ENCODE measurements at places on chromosomes 6 and 20.

- no peak for DNase-seq
These were observed 21.5 kb upstream of the MRGBP start for GRCh38 chr20:62774762-62775161.

DNA sequence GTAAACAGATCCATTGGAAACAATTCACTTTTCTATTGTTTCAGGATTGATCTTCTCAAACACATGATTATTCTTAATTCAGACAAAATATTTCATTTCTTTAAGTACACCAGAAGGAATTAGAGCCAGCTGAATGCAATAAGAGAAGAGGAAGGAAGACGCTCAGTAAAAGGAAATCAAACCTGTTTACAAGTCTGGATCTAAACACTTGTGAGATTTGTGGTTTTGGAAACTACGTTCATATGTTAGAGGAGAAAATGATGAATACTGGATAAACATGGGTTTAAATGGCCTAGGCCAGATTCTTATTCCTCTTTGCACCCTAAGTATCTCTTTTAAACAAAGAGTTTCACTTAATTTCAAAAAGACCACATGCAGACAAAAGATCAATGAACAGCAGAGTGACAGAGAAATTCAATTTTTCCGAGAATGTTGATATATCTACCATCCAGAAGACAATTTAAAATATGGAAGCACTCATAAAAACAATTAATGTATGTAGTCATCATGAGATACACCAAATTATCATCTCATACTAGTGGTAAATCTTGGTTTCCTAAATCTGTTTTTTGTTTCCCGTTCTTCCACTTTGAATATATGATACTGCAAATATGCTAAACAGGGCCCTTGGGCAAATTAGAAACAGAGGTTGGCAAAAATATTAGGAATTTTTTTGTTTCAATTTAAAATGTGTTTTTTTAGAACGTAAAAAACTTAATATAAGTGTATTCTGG, 703.5 kb upstream of the CITED2 start:
- no peak for DNase-seq

GRCh38 chr6:158808941-158809678, 10.1 kb downstream of the EZR start:
- DNase-seq, result no peak

DNA sequence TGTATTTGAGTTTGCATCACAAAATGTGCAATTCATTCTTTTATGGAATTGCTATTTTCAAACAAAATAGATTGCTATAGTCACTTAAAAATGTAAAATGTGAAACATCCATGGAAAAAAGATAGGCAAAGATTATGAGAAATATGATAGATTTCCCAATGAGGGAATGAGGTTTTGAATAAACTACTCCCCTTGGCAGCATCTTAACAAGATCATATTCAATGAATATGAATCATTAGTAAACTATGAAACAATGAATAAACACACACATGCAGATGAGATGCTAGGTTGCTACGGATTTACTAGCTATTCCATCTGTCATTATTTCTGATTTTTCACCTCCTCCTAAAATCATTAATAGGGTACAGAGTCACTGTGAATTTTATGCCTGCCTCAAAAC, 401.8 kb downstream of the PHF3 start:
- DNase-seq, result no peak

- DNase-seq, result no peak
These were observed 306.8 kb downstream of the LMBRD1 start for GRCh38 chr6:69489970-69490369.

DNA sequence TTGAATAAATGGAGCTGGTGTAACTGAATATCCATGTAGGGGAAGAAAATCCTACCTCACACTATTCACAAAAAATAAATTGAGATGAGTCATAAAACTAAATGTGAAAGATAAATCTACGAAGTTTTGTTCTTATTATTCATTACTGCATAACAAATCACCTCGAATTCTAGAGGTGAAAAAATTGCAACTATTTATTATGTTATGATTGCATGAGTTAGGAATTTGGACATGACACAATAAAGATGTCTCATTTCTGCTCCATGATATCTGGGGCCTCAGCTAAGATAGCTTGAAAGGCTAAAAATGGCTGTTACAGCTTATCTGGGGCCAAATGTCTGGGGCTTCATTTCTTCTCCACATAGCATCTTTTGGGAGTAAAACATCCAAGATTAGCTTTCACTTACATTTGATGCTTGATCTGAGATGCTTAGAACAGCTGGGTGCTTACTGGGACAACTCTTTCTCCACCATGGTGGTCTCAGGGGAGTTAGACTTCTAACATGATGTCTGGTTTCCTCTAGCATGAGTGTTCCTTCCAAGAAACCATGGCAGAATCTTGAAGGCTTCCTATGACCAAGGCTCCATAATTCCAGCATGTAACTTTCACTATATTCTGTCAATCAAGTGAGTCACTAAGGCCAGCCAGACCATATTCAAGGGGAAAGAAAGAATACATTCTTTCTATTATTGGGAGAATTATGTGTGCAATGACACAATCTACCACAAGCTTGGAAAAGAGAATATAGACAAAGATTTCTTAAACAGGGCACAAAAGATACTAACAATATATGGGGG, 30.1 kb downstream of the OR2B6 start:
- no peak for DNase-seq

DNA sequence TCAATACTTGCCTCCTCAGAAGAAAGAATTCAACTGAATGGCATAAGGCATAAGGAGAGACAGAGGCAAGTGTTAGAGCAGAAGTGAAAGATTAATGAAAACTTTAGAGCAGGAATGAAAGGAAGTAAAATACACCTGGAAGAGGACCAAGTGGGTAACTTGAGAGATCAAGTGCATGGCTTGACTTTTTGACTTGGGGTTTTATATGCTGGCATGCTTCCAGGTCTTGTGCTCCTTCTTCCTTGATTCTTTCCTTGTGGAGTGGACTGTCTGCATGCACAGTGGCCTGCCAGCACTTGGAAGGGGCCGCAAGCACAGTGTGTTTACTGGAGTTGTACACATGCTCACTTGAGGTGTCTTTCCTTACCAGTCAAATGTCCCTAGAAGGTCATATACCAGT, 222.1 kb upstream of the UFL1 start:
- DNase-seq, result no peak

- DNase-seq, result no peak
These were observed 2.4 kb downstream of the OSER1 start for GRCh38 chr20:44208165-44208564.

DNA sequence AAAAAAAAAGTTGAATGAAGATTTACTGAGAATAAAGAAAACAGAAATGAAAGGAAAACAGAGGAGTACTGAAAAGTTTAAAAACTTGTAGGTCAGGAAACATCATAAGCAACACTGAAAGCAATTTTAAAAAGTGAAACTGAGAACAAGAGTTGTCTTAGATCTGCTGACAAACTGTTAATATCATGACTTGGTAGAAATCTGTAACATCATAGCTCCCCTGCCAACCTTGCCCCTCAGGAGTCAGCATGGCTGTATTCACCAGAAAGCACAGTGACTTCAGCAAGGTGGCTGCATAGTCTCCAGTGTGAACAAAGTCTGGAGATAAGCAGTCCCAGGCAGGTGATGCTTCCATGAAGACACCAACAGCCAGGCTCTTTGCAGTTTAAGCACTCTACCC, 5.3 kb downstream of the NAA20 start:
- no peak for DNase-seq

GRCh38 chr6:158900663-158901312, 81.6 kb upstream of the EZR start:
- no peak for DNase-seq

GRCh38 chr6:135329851-135330803, 149.0 kb downstream of the MYB start:
- no peak for DNase-seq

DNA sequence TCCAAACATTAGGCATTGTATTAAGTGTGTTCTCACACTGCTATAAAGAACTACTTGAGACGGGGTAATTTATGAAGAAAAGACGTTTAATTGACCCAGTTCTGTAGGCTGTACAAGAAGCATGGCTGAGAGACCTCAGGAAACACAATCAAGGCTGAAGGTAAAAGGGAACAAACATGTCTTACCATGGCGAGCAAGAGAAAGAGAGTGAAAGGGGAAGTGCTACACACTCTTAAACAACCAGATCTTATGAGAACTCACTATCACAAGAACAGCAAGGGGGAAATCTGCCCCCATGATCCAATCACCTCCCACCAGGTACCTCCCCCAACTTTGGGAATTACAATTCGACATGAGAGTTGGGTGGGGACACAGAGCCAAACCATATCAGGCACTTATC, 86.6 kb upstream of the TOP1 start:
- no peak for DNase-seq

GRCh38 chr20:62423326-62423706, 4.0 kb downstream of the RBBP8NL start:
- no peak for DNase-seq

GRCh38 chr6:36657942-36658544, 20.5 kb upstream of the CDKN1A start:
- DNase-seq, result no peak

DNA sequence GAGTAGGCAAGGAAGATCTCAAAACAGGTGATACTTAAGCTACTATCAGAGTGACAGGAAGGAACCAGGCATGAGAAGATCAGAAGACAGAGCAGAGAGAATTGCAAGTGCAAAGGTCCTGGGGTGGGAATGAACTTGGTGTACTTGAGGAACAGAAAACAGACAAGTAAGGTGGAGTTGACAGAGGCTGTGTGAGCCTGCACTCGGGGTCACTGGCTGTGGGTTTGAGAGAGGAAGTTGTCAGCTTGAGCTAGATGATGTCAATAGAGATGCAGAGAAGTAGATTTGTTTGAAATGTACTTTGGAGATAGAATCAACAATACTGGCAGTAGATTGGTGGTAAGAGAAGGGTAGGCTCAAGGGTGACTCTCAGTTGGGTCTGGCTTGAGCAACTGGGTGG, 209.5 kb downstream of the CLIC5 start:
- DNase-seq, result no peak

GRCh38 chr6:53924277-53924676, 129.5 kb downstream of the LRRC1 start:
- DNase-seq, result no peak

GRCh38 chr6:65786815-65787214, 79.8 kb upstream of the EYS start:
- no peak for DNase-seq

DNA sequence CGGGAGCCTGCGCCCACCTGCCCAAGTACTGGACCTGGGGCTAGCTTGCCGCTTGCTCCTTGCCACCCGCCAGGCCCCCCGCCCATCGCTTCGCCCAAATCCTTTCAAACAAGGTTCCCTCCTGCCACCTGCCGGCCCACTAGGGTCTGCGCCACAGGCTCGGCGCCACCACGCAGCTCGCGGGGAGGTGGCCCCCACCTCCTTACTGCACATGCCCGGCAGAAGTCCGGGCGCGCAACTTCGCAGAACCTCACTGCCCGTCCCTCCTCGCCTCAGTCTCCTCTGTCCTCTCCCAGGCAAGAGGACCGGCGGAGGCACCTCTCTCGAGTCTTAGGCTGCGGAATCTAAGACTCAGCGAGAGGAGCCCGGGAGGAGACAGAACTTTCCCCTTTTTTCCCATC, 11.2 kb downstream of the GNAS-AS1 start:
- peak; percentile 33 for DNase-seq

DNA sequence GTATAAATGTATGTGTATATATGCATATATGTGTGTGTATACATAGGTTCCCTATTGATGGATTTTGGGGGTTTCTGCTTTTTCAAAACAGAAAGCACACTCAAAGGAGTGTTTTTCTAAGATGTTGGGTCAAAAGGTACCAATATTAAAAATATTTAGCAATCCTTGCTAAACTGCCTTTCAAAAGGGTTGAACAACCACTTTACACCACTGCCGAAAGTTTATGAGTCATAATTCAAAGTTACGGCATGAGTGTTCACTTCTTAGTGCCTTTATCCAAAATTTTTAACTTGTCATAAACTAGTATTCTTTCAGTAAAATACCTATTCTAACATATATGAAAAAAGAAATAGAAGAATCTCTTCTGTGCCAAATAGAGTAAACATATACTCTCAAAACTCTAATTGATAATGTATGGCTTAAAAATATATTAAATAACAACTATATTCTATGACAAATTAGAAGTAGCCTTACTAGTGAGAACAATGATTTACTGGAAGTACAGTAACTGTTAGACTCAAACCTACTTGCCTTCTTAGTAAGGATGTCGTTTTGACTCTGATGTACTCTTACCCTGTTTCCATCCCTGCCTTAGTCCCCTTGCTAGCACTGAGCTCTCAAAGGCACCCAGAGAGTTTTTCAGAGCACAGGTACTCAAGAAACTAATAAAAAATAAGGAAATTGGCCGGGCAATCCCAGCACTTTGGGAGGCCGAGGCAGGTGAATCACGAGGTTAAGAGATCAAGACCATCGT, 136.1 kb downstream of the INSM1 start:
- DNase-seq, result no peak

DNA sequence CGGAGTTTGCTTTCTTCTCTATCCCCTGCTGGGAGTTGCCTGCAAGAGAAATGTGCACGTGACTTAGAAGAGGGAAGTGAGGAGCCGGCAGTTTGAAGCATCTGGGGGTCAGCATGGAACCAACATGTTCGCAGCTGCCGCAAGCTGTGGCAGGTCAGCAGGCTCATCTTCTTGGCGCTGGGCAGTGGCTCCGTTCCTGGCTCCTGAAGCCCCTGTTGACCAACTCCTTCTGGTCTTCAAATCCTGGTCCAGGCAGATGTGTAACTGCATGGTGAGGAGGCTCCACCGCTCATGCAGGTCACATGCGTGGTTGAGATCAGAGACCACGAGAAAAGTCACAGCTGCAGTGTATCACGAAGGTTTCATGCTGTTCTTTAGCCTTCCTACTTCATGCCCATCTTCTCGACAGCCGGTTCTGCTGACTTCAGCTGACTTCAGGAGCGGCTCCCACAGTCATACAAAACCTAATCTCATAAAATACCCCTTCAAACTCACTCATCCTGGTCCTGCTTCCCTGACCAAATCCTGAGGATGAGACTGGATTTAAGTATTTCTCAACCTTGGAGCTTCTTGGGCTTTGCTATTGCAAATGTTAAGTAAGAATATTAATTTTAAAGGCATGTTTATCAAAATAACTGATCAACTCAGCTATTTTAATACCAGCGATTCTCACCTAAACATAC, 44.9 kb upstream of the BCAS1 start:
- no peak for DNase-seq

DNA sequence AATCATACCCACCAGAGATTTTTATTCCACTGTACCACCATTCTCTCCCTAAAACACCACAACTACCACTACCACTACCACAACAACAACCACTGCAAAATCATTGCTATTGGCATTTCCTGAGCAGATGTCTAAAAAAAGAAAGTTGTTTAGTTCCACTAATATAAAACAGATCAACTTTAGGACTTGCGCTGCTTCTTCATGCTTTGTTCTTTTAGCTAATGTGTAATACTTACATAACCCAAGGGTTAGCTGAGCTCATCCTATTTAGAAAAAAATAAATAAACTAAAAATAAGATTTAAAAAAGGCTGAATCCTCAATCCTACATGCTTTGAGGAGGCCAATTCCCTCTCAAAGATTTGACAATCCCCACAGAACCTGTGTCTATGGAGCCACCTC, 11.4 kb downstream of the IYD start:
- DNase-seq, result no peak

GRCh38 chr20:49567421-49568277, at the start of gene PTGIS:
Gene PTGIS (minus strand): TSS chr20:49568137. CDS start chr20:49568116, 21 bp downstream.
- DNase-seq, result no peak

Measured in stimulated activated naive CD8-positive, alpha-beta T cell treated with anti-CD3 and anti-CD28 coated beads, Interleukin-15, amount 100 ng/mL, for 72 hours (primary cell).